ENCODE measurements at places on chromosomes 4 and X. TPM values are rescaled to one million over a fixed set of nuclear protein-coding genes. Genes with fewer than 3 reads are reported as not detected.
A peak's percentile ranks its signal among the peaks of the same experiment; 100 is the strongest.

- no peak for ATAC-seq
Observed at GRCh38 chr4:48167538-48168263, 33.7 kb upstream of the TXK start.

The MAGEA1 gene
- total RNA-seq, result not detected

DNA sequence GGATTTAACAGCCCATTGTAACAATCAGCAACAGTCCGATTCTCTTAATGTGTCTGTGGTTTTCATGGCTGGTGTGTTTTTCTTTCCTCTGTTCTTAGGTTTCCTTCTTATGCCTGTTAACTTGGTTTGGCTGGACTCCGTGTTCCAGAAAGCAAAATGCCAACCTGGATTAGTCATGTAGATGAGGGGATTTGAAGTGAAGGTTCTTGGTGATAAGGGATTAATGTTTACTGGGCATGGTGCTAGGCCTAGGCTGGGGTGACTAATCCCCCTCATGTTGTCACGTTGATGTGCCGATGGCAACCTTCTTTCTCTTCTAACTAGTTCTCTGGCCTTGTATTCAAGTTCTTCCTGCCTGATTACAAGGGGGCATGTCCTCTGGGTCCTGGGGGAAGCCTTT lies 85.9 kb downstream of the REPS2 start:
- no peak for ATAC-seq

GRCh38 chr4:184792950-184793555 lies 32.7 kb downstream of the ACSL1 start:
- ATAC-seq, result peak; percentile 91

The CT45A1 gene
- not detected for total RNA-seq

The RHOH gene
- total RNA-seq, result 1.2 TPM

GRCh38 chr4:39613093-39613656 lies 25.5 kb downstream of the SMIM14 start:
- no peak for ATAC-seq

The PITX2 gene
- total RNA-seq, result 2.1 TPM

All from esophagus mucosa (tissue), 1 donor.